ENCODE measurements at places on chromosomes 6 and 20.
A peak's percentile ranks its signal among the peaks of the same experiment; 100 is the strongest.

GRCh38 chr6:7260291-7261031, 52.5 kb downstream of the SSR1 start:
- no peak for DNase-seq

GRCh38 chr20:45462711-45463509, 6.6 kb upstream of the WFDC2 start:
- no peak for DNase-seq

GRCh38 chr20:14521016-14521415, 183.6 kb upstream of the FLRT3 start:
- no peak for DNase-seq

- no peak for DNase-seq
These were observed 242.2 kb downstream of the NRN1 start for GRCh38 chr6:5764401-5764955.

DNA sequence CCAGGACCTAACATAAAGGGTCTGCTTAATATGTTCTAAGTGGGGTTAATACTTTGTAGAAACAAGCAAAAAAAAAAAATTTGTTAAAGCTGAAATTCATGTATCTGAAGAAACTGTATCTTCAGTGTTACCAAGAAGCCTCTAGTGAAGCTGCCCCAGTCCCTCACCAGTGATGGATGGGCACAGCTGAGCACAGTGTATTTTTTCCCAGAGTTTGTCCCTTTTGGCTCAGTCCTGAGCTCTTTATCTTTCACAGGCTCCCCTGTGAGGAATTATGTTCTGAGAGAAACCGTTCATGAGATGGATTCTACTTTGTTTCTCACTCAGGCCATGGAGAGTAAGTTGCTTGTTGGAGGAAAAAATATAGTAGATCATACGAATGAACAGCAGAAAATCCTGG, 38.4 kb downstream of the KIF3B start:
- no peak for DNase-seq

DNA sequence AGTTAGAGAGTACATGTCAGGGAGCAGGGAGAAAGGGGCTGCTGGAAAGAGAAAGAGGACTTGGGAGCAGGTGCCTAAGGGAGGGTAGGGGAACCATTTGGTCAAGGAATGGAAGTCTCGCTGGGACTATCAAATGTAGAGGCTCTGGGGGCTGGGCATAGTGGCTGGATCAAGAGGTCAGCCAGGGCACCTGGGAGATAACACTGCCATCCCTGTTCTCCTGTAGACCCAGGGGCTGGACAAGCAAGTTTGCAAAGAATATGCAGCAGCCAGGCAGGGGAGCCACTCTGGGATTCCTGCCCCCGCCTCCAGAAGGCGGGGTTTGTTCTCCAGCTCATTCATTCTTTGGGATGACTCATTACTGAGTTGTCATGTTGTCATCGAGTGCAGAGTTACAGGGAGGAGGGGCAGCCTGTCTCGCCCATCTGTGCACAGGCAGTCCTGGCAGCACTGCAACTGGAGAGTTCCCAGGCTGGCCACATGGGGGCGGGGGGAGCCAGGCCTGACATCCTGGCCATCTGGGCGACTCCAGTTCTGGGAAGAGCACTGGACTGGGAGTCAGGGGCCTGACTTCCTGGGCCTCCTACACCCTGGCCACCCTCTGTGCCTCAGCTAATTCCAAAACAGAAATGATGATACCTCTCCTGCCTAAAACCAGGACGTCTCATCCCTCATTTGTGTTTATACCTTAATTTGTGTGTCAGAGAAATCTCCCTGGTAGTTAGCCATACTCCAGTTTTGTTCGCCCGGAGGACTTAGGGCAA, 28.2 kb upstream of the ZFAND3 start:
- peak; percentile 86 for DNase-seq

- DNase-seq, result no peak
These were observed 133.9 kb downstream of the UTRN start for GRCh38 chr6:144418959-144419545.

DNA sequence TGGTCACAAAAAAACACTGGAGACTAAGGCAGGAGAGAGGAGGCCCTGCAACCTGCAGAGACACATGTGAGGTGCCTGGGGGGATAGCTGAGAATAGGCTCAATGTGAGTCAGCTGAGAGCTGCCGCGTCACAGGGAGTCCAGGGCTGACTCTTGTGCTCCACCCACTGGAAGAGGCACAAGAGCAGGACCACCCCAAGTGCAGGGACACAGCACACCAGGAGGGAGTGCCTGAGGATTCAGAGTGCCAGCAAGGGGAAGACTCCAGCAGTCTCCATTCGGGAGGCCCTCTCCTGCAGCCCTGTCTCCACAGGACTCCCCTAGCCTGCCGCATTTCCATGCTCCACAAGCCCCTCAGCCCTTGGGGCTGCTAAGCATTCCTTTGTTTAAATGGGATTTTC, 105.5 kb downstream of the HUS1B start:
- peak; percentile 31 for DNase-seq
